ENCODE measurements at places on chromosomes 16 and 17.

GRCh38 chr17:21082001-21082436, 39.2 kb upstream of the USP22 start:
- no peak for DNase-seq

DNA sequence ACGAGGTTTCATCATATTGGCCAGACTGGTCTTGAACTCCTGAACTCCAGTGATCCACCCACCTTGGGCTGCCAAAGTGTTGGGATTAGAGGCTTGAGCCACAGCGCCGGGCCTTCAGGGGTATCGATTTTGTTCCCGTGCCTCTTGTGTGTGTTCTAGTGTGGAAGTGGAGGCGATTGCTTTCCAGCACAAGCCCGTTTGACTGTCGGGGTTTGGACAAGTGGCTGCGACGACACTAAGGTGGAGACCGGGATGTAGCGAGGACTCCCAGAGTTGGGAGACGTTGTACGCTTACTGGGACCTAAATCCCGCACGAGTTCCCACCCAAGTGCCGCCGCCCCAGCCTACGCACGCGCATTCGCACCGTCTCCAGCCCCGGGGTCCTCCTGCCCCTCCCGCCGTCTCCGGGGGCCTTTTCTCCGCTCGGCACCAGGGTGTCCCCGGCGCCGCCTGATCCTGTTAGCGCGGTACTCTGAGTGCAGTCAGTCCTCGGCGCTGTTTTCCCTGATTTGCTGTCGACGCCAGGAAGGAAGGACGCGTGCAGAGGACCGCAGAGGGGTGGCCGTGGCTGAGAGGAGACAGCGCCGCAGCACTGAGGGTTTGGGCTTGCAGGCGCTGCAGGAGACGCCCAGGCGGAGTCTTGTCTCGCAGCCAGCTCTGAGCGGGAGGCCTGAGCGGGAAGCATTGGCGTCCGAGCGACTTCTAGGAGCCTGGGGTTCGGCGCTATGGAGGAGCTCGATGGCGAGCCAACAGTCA, at the start of gene NUP85:
Gene NUP85, plus strand, starts transcription at position 643 of the 756 bp plus-strand sequence. Its CDS starts 83 bp downstream, at position 726.
- DNase-seq: peak; percentile 91

- DNase-seq: no peak
Measured at GRCh38 chr17:3529817-3530741, 27.5 kb downstream of the TRPV3 start.

GRCh38 chr17:63531022-63531965, 8.1 kb downstream of the KCNH6 start:
- DNase-seq: no peak

GRCh38 chr17:9343516-9343915, 232.1 kb downstream of the STX8 start:
- no peak for DNase-seq

DNA sequence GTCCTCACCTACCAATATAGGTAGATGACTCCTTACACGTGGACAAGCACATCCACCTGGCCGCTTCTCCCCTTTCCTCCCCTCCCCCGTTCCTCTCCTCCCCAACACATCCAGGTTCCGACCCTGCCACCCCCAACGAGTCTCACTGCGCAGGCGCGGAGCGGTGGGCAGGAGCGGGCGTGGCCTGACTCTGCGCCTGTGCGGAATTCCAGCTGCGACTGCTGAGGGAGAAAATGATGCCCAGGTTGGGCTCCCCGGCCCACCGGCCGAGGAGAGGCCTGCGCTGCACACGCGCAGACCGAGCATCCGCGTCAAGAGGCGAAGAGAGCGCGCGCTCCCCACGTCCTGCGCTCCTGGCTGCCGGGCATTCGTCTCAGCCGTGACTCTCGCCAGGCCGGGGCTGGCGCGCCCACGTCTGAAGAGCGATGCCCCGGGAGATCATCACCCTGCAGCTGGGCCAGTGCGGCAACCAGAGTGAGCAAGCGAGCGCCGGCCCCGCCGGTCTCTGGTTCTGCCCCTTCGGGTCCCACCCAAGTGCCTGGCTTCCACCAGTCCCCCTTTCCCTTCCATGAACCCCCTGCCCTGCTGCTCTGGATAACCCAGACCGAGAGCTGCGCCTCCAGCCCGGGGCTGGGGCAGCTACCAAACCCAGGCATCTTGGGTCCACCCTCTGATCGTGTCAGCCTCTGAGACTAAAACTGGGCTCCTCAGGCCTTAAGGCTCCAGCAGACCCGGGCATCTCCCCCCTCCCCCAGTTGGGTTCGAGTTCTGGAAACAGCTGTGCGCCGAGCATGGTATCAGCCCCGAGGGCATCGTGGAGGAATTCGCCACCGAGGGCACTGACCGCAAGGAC, at the start of gene TUBG2:
Gene TUBG2, plus strand, starts transcription at position 206 of the 853 bp plus-strand sequence. Its CDS starts 220 bp downstream, at position 426.
- peak; percentile 96 for DNase-seq

GRCh38 chr16:29898804-29899515, 390 bp downstream of the SEZ6L2 start:
- peak; percentile 79 for DNase-seq

DNA sequence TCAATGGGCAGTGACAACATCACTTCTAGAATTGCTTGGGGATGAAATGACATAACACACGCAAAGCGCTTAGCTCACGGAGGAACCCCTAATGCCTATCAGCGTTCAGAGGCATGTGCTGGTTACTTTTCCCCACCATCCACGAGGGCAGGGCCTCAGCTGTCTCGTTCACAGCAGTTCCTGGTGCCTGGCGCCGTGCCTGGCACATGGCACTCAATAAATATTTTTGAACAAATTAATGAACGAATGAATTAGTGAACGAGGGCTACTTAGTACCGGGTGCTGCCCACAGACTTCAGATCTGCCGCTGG, 14.1 kb upstream of the CIBAR2 start:
- no peak for DNase-seq

GRCh38 chr17:49576088-49576916, 631 bp downstream of the NXPH3 start:
- DNase-seq: peak; percentile 5

- no peak for DNase-seq
Measured at GRCh38 chr16:28187595-28188004, 24.2 kb downstream of the XPO6 start.

- peak; percentile 32 for DNase-seq
Measured at GRCh38 chr17:6070430-6070912, 292 bp downstream of the WSCD1 start.

DNA sequence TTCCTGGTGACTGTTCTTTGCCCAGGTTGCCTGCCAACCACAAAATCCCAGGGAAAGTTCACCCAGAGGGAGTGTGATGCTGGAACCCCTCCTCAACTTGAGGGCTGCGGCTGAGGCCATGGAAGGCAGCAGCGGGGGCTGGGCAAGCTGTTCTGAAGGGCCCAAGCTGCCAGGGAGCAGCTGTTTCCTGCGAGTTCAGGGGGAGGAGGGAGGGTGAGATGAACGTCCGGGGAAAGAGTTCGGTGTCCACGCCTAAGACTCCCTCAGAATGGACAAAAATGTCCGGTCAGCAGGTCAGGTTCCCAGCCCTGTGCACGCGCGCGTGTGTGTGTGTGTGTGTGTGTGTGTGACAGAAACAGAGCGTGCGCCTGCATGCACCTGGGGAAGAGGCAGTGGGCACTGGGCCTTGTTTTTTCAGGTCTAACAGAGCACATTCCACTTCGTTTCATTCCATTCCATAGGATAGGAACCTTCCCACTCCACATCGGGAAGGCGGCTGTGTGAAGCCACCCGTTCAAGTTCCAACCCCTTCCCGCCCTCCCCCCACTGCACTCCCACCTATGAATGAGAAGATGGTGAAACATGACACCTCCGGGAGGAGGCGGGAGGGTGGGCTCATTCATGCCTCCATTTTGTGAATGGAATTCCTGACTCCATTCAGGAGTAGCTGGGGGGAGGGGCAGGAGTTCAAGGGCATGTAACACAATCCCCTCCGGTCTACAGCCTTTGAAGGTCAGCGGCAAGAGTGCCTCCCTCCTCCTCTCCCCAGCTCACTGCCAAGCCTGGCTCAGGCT, 15.7 kb downstream of the ETV4 start:
- DNase-seq: peak; percentile 92

- no peak for DNase-seq
Measured at GRCh38 chr17:16398270-16399267, 16.8 kb upstream of the TRPV2 start.

GRCh38 chr16:56869513-56870275, 4.7 kb downstream of the SLC12A3 start:
- DNase-seq: no peak

GRCh38 chr16:3112058-3112880, at the start of gene ZNF205:
ZNF205 (plus strand) TSS chr16:3112586; CDS start chr16:3113431, 845 bp downstream.
- DNase-seq: peak; percentile 95

Measured in NCI-H1417 (cell line).